ENCODE measurements at places on chromosomes 2 and 18.

DNA sequence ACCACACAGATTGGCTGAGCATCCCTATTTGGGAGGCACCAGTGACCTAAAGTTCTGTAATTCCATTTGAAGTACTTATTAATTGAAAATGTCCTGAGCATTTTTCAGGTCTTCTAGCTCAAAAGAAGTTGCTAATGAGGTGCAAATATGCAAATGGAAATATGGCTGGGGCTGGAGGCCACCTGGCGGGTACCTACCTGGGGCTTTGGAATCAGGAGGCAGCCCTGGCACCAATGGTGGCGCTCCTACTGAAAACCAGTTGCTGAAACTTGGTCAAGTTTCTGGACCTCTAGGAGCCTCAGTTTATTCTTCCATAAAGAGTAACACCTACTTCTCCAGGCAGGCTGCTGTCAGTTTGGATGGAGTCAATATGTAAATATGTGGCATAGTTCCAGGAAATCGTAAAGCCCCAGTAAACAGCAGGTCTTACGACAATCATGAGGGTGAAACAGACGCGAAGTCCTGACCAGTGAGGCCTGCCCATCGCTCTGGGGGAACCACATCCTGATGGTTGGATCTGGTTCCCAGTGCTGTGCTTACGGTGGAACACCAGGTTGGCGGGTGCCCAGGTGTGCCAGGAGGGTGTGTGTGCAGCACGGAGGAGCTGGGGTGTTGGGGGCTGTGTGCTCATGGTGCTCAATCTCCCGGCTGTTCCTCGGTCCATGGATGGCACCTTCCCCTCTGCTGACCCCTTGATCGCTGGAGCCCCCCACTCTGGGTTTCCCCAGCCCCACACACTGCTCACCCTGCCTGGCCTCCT is 186.1 kb downstream of the TWIST2 start:
- peak; percentile 59 for DNase-seq

- no peak for DNase-seq
Observed at GRCh38 chr2:148667113-148667836, 22.7 kb downstream of the EPC2 start.

DNA sequence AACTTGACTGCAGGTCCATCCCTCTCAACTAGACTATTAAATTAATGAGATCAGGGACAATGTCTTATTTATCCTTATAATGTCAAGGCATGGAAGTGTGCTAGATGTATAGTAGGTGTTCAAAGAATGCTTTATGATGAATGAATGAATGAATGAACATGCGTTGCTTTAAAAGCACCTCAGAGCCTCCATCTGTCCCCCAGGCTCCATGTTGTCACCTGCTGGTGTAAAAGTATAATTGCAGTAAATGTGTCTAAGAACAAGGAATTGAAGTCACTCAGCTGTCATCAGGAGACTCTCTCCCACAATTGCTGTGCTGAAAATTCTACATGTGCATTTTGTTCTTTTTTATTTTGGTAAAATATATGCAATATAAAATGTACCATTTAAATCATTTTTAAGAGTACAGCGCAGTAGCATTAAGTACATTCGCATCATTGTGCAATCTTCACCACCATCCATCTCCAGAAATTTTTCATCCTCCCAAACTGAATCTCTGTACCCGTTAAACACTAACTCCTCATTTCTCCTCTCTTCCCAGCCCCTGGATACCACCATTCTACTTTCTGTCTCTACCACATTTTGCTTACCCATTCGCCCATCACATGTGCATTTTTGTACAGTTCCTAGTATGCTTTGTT is 52.6 kb downstream of the GNAL start:
- no peak for DNase-seq

GRCh38 chr2:68827666-68828065 is 43.5 kb downstream of the BMP10 start:
- DNase-seq = no peak

GRCh38 chr2:102251042-102251848 is 60.1 kb upstream of the IL1RL1 start:
- no peak for DNase-seq

DNA sequence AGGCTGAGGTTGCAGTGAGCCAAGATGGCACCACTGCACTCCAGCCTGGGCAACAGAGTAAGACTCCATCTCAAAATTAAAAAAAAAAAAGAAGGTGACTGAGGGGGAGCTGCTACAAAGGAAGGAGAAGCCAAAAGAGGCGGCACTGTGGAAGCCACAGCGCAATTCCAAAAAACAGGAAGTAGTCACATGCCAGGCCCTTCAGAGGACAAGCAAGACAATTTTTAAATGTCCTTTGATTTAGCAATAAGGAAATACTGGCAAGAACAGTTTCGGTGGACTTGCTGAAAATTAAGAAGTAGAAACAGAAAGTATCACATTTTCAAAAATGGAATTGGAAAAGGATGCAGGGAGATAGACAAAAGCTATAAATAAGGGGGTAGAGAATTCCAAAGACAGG is 122.8 kb downstream of the OSBPL1A start:
- DNase-seq = no peak

- DNase-seq = no peak
Observed at GRCh38 chr2:15278296-15278695, 282.8 kb downstream of the NBAS start.

GRCh38 chr2:146349334-146349733 is 1495.5 kb upstream of the ACVR2A start:
- no peak for DNase-seq

- no peak for DNase-seq
Observed at GRCh38 chr2:216657980-216658379, 24.8 kb downstream of the IGFBP2 start.

DNA sequence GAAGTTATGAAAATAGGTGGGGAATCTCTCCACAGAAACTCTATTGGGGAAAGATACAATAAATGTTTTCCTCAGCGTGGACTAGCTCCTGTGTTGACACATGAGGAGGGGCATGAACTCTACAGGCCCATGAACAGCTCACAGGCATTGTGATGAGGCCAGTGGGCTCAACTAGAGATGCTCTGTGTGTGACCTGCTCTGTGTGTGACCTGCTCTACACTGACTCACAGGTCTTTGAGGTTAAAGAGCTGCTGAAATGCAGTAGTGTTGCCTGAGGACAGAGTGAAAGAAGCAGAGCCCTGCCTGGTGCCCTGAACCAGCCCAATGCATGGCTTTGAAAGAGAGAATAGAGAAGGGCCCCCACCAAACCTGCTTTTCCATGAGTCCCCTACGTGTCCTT is 117.6 kb downstream of the MCFD2 start:
- no peak for DNase-seq

DNA sequence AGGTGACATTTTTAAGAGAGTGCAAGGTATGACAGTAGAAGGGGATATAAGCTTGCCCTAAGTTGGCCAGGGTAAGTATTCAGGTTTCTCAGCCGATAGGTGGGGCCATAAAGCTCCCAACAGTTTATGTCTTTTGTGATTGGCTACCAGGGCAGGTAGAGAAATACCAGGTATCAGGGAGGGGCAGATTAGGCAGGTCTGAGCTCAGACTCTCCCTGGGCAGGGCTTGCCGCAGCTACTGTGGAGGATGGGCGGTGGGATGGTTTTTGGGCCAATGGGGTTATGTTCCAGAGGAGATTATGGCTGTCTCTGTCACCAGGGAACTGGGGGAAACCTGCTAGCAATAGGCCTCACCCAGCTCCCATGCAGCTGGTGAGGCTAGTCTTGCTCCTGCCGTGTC is 211.6 kb downstream of the PTH2R start:
- no peak for DNase-seq

GRCh38 chr18:24056506-24056905 is 42.0 kb downstream of the TTC39C start:
- DNase-seq = no peak

- no peak for DNase-seq
Observed at GRCh38 chr2:205017381-205017780, 472.1 kb downstream of the PARD3B start.

DNA sequence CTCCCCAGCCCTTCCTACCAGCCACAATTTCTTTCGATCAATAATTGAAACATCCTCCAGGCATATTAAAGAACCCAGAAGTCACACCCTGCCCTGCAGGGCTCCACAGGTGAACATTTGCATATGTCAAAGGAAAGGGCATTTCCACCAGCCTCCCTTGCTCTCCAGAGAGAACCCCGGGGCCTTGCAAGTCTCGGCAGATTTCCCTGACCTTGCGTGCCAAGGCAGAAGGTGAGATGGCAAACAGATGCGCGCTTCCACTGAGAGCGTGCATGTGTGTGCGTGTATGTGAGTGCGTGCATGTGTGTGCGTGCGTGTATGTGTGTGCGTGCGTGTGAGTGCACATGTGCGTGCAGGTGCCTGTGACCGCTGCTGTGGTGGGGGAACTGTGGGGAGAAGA is 120.3 kb downstream of the INO80D start:
- no peak for DNase-seq

DNA sequence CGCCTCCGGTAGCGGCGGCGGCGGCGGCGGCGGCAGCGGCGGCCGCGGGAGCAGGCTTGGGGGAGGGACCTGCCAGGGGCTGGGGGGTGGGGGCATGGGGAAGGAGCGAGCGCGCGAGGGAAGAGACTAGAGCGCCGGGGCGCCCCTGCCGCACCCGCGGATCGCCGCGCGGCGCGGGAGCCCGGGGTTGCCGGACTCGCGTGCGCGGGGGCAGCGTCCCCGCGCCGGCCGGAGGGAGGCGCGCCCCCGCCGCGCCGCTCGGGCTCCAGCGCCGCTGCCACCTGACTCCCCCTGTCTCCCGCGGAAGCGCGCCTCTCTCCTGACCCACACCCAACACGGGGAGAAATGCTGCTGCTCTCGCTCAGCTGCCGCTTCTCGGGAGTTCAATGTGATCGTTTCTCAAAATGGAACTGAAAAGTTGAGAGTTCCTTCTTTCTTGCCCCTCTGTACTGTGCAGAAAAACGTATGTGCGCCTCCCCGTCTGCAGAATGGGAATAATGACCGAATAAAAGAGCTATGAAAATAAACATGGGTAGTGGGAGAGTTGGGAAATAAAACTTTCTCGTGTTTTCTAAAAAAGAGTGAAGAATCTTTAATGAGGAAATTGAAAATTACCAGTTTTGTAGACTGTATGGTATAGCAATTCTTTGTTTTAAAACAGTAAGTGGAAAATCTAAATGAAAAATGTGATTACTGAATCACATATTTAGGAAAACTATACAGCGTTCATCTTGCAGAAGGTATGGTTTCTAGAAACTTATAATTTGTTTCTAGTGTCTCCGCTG is 455 bp upstream of the TLK1 start:
- peak; percentile 73 for DNase-seq

DNA sequence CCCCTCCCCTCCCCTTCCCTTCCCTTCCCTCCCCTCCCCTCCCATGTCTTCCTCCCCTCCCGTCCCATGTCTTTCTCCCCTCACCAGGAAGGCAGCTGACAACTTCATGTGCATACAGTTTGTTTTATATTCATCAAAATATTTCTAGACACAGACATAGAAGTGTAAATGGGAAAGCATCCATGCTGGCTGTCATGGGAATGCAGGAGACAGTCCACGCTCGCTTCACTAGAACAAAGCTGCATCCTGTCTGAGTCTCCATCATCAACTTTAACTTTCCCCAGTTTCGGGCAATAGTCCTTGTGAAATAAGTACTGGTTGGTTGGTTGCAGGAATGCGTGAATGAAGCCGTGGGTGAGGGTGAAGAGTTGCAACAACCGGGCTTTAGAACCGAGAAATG is 226.9 kb downstream of the DCDC2C start:
- no peak for DNase-seq

- no peak for DNase-seq
Observed at GRCh38 chr2:19299522-19299921, 58.9 kb downstream of the OSR1 start.

DNA sequence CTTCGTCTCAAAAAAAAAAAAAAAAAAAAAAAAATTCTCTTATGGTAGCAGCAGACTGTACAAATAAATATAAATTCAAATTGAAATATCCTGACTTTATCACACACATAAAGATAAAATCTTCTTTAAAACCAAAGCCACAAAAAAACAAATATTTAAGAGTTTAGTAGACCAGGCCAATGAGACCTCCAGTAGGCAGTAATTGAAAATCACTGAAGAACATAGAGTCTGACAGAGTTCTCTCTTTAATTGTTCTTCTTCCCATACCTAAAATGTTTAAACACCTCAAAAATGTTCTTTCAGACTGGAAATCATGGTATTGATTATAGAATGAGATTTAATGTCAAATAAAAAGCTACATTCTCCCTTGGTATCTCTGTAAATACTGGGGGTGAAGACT is 20.8 kb downstream of the PRPF40A start:
- DNase-seq = no peak

- DNase-seq = no peak
Observed at GRCh38 chr18:75377926-75378325, 49.6 kb downstream of the SMIM21 start.

GRCh38 chr2:158181171-158181570 is 79.5 kb downstream of the UPP2 start:
- no peak for DNase-seq

- no peak for DNase-seq
Observed at GRCh38 chr18:24326211-24326610, 71.4 kb downstream of the OSBPL1A start.

DNA sequence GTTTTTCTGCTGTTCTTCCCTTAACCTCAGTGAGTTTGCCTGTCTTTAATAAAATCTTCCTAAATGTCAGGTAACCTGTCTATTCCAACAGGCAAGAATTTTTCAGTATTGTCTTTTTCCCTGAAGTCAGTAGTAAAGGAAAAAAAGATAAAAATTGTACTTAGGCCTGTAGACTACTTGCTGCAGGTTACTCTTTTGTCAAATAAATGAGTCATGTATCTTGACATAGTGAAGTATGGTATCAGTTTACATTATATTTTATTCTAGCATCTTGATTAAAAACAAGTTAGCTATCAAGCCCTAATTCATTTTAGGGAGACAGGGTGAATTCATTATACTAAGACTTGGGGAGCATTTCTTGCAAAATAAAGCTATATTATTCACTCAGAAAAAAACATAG is 59.8 kb downstream of the ITGA4 start:
- DNase-seq = no peak

- DNase-seq = no peak
Observed at GRCh38 chr2:152492131-152492530, 157.2 kb downstream of the FMNL2 start.

- DNase-seq = no peak
Observed at GRCh38 chr18:79070486-79070885, 1.3 kb downstream of the ATP9B start.

DNA sequence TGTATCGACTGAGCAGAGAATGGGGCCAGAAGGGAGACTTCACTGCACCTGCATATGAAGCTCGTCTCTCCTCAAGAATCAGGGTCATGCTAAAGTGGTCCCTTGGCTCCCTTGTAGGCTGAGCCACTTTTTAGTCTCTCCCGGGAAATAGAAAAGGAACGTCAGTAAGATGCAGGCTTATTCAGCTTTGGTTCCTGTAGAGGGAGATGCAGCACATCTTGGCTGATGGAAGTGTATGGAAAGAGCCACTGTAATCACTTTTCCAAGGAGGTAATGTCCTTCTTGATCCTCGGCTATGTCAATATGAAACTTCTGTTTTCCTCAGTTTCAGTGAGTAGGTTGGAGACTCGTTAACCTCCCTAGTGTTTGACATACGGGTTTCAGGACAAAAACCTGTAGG is 235.2 kb downstream of the GCA start:
- no peak for DNase-seq

- DNase-seq = no peak
Observed at GRCh38 chr2:190563109-190563508, 28.6 kb upstream of the NEMP2 start.
